CD4-positive, alpha-beta T cell treated with Interleukin-10 for 1 hour (primary cell): ENCODE measurements at places on chromosomes 5 and 9.

DNA sequence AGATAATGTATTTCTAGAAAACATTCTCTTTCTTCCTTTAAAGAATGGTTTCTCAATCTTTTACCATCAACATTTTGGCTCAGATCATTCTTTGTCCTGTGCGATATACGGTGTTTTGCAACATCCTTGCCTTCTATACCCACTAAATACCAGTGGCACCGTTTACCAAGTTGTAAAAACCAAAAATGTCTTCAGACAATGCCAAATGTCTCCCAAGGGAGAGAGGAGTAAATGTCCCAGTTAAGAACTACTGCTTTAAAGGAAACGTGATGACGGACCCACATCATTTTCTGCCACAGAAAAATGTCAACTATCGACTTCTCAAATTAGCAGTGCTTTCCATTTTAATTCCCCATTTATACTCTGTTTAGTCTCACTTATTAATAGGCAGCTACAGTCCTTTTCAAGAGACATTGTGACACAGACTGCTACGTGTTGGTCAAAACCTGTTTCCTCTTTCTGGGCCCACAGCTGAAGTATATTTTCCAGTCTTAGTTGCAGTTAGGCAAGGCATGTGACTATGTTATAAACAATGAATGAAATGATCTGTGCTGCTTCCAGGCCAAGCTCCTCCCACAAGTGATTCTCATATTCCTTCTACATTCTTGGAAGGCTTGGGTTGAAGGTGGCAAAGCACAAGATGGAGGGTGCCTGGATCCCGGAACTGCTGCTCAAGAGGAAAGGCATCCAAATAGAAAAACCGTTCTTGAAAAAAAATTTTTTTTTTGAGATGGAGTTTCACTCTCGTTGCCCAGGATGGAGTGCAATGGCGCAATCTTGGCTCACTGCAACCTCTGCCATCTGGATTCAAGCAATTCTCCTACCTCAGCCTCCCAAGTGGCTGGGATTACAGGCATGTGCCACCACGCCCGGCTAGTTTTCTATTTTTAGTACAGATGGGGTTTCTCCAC, 8.8 kb downstream of the PRXL2C start:
- no peak for DNase-seq

DNA sequence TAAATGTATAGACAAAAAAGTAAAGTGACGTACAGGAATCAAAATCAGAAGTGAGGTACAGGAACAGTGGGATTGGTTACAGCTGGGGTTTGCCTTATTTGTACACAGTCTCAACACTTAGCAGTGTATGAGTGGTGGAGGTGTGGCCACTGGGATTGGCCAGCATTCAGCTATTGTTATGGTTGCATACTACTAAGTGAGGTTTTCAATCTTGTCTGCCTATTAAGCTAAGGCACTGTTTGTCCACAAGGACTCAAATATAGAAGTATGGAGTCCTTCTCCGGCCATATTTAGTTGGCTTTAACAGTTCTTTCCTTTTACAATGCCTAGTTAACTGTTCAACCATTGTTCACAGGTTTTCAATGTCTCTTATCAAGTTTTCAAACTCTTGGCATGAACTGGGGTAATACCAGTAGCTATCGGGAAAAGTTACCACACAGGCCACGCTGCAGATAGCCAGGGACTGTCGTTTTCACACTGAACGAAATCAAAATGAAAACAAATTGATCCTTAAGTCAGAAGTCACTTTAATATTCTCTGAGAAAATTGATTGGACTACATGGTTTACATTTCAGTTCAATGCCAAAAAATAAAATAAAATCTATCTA, 176.0 kb upstream of the FREM1 start:
- no peak for DNase-seq

DNA sequence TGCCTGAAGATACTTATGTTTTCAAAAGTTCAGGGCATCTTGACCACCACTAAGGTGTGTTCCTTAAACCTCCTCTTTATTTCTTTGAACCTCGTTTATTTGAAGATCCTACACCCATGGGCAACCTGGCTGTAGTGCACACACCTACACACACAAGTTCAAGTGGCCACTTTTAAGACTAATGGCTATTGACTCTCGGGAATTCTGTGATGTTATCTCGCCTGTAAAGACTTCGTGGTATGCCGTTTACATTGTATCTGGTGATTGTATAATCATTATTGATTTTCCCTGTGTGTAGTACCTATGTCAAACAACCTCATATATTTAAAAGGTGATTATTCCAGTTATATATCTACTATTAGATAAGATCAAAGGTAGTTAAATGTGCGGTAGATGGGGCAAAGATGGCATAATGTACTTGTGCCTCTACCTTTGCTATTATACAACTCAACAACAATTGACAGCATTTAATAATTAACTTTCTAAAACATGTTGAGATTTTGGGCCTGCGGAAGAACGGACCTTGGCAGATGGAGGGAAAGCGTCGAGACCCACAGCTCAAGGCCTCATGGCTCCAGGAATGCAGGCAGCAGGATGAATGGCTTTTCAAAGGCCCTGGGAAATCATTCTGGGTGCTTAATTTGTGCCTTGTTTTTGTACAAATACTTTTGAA, 51.4 kb upstream of the IRX2 start:
- DNase-seq = no peak

DNA sequence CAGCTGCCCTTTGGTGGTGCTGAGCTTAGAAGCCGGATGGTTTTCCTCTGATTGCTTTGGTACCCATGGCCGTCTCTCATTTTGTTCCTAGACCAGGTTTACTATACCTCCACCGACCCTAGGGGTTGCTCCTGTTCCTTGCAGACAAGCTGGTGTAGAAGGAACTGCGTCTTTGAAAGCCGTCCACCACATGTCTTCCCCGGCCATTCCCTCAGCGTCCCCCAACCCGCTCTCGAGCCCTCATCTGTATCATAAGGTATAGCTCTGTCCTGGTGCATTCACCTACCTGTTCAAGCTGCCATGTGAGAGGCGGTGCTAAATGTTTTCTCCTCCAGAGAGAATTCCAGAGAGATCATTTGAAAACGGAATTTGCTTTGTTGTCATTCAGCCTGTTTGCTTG, 39.5 kb downstream of the TENT4A start:
- DNase-seq = no peak

- no peak for DNase-seq
These were observed 5.5 kb downstream of the UBE2D2 start for GRCh38 chr5:139566611-139567010.

DNA sequence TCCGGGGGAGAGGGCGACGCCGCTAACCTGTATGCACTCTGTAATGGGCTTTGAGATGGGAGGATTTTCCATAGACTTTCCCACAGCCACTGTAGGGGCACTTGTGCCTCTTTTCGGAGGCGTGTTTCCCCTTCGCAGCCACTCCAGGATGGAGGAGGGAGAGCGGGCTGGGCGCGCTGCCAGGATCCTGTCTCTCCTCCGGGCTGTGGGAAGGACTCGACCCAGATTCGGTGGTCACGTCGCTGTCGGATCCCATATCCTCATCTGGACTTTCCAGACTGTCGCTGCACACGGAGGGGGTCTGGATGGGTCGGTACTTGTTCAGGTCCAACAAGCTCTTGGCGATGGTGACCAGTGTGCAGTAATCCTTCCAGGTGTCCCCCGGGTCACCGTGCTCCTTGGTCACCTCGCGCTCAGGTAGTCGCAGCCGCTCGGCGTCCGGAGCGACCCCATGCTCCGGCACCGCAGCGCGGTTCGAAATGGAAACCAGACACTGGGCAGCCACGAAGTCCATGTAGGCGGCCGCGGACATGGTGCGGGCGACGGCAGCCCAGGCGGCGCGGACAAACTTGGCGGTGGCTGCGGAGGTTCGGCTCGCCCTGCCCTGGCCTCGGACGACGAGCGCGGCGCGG, 1.5 kb downstream of the KLF9 start:
- peak; percentile 42 for DNase-seq

- DNase-seq = no peak
These were observed 47.2 kb upstream of the FCHO2 start for GRCh38 chr5:72908664-72909063.

DNA sequence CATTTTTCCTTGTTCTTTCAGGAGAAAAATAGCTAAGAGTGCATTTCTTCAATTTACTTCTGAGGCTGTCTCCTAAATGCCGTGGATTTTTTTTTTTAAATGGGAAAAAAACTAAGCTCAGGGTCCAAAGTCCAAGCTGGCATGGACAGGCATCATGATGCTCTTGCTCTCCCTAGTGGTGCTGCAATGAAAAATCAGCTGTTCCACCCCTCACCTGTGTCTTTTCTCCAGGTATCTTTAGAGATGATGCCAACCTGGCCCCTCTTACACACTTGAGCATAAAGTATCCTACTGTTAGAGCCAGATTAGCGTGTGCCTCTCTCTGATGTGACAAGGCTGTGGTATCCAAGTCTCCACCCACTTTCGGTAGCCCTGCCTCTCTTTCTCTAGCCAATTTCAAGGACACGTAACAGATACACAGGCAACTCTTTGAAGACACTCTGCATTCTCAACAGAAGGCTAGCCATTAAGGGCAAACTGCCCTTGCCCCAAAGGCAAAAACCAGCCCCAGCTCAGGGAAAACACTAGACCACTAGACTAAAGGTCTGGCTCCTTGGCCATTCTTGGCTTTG, 208.8 kb downstream of the SAXO1 start:
- no peak for DNase-seq

- no peak for DNase-seq
These were observed 114.9 kb upstream of the SLCO6A1 start for GRCh38 chr5:102613661-102614060.

GRCh38 chr5:435961-436640, 6.9 kb upstream of the EXOC3 start:
- no peak for DNase-seq

- peak; percentile 43 for DNase-seq
These were observed 28.4 kb upstream of the SSBP2 start for GRCh38 chr5:81779125-81779915.

GRCh38 chr5:142013734-142014521, 1.1 kb upstream of the GNPDA1 start:
- DNase-seq = no peak

DNA sequence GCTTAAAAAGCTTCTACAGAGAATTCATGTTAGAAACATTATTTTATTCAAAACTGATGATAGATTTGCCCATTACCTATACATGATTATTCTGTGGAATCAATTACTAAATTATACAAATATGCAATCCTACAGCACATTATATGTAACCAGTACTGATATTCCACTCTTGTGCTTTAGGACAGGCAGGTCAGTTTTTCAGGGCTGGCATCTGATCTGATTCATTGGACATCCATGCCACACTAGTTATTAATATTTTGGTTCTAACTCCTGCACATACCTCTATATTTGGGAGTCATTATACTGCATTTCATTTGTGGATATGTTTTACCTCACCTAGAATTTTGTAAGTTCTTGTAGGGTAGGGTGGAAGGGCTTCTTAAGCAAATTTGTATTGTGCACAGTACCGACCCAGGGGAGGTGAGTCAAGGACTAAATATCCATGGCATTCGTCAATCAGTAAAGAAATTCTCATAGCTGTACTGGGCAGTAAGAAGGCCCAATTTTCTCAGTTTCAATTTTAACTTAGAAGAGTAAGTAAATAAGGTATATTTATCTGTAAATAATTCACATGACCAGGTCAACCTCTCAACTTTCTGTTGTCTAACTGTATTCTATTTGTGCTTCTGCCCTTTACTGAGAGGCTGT, 33.5 kb downstream of the ELOVL7 start:
- no peak for DNase-seq
